ENCODE measurements at places on chromosomes 2 and 18.

GRCh38 chr2:168713325-168713724 is 89.1 kb upstream of the NOSTRIN start:
- DNase-seq: no peak

DNA sequence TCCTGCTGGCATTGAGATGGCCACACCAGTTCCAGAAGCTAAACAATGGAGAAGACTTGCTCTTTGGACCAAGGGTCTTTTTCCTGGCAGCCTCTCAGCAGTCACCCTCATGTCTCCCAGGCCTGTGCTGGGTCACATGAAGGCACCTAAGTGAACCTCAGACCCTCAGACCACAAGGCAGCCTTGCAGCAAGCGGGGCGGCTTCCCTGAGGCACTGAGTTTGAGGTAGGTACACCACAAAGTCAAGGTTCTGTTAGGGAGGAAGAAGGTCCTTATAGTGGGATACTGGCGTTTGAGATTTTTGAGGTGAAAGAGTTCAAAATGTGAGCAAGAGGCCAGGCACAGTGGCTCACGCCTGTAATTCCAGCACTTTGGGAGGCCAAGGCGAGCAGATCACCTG is 8.5 kb upstream of the PRELID3A start:
- no peak for DNase-seq

- DNase-seq: no peak
Measured at GRCh38 chr2:856456-856855, 94.2 kb upstream of the SNTG2 start.

- no peak for DNase-seq
Measured at GRCh38 chr18:57644540-57644939, 22.9 kb upstream of the NARS1 start.

DNA sequence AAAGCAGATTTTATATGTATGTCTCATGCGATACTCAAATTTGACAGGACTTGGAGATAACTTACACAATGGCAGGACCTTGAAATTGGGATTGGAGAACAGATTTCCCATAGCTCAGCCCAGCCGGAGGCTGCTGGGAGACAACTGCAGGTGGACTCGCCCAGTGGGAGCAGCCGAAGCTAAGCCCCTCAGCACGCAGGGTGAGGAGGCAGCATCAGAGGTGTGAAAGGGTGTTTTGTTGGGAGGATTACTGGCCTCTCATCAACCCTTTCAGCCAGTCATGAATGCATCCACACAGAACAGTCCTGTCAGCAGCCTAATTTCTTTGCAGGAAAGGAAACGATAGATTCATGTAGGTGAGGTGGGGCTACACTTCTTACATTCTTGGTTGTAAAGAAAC is 110.4 kb upstream of the DYNAP start:
- DNase-seq: no peak

- no peak for DNase-seq
Measured at GRCh38 chr2:46048693-46049092, 248.5 kb upstream of the EPAS1 start.

DNA sequence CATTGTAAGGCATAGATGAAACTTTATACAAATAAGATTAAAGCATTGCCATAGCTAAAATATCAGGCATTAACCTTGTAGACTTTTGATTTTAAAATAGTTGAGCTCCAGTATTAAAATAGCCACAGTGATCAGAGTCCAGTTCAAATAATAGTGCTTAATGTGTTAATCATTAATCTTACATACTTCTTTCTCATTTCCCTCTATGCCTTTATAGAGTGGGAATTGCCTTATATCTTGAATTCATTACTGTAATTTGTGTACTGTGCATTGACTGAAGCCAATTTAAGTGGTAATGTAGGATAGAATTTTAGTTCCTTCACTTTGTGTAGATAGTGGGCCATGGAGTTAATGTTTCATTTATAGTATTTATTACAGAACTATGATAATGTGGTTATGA is 549.2 kb upstream of the VWC2L start:
- no peak for DNase-seq

- DNase-seq: no peak
Measured at GRCh38 chr18:13517369-13517768, 209.0 kb downstream of the FAM210A start.

DNA sequence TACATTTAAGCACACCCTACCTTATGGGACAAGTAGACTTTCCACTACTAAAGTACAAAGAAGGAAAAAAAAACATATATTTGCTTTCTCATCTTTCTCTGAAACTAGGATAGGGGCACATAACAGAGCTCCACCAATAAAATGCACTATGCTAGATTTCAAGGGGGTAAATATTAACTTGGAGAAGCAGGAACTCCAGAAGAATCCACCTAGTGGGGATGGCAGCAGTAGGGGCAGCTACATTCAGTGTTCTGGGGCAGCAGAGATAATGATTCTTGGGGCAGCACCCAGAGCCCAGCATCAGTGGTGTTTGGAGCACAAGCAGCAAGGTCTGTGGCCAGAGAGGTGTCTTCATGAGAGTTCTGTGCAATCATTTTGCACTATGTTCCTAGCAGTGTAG is 64.7 kb downstream of the DTNB start:
- DNase-seq: no peak

DNA sequence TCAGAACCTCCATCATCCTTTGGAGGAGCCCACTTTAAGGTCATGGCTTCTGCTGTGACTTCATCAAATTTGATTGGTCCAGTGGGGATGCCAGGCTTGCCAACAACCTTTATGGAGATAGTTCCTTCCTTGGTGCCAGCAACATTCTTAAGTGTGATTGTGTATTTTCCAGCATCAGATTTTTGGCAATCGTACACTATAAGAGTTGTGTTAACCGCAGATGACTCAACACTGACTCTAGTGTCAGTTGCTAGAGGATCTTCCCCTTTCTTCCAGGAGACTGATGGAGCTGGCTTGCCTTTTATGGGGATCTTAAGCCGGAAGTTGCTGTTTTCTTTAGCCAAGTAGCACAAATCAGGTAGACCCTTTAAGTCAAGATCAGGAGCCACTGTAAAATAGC is 98.7 kb downstream of the PLEKHA3 start:
- no peak for DNase-seq

DNA sequence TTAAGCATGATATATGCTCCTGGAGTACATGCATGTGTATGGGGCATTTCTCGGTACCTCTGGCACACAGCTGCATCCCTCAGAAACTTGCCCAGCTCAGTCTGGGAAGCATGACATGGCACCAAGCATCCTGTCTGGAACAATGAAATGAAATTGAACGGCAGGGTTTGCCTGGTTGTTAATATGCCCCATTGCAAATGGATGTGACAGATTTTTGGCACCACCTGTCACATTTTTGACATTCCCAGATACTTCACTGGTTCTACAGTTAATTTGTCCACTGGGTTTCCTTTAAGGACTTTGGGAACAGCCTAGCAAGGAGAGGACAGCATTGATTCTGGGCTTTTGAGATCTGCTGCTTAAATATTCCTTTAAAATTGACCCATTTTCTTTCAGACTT is 305.8 kb downstream of the TSN start:
- DNase-seq: no peak

DNA sequence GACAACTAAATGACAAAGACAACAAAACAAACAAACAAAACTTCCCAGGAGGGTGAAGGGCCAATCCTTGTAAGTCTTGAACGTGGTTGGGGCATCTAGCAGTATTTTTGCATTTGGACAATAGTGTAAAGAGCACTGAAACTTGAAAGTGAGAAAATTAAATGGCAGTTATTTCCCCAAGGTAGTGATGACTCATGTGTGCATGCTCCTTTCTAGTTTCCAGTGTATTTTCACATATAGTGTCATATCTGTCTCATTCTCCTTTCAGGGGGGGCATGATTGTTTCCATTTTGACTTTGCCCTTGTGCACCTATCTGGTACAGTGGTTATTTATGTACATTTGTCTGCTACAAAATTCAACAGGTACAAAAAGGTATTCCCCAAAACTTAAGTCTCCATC is 39.5 kb downstream of the CERS6 start:
- DNase-seq: no peak

GRCh38 chr2:106095478-106096298 is 98.4 kb downstream of the UXS1 start:
- peak; percentile 72 for DNase-seq

GRCh38 chr2:42480402-42480801 is 13.4 kb downstream of the KCNG3 start:
- no peak for DNase-seq
